A673 (cell line): ENCODE measurements at places on chromosomes 5 and 9. TPM values are rescaled to one million over a fixed set of nuclear protein-coding genes. Genes with fewer than 3 reads are reported as not detected.
A peak's percentile ranks its signal among the peaks of the same experiment; 100 is the strongest.

Gene CARTPT
- total RNA-seq: not detected in 2 replicates

Gene MYORG
- total RNA-seq: 7.8 and 7.9 TPM in 2 replicates

Gene KCNIP1
- 3.6 and 3.7 TPM in 2 replicates for total RNA-seq

Gene CYLC2
- total RNA-seq: not detected in 2 replicates

Gene TOR4A
- total RNA-seq: 0.82 and 1.4 TPM in 2 replicates

Gene DRD1
- 0.77 and 0.85 TPM in 2 replicates for total RNA-seq

DNA sequence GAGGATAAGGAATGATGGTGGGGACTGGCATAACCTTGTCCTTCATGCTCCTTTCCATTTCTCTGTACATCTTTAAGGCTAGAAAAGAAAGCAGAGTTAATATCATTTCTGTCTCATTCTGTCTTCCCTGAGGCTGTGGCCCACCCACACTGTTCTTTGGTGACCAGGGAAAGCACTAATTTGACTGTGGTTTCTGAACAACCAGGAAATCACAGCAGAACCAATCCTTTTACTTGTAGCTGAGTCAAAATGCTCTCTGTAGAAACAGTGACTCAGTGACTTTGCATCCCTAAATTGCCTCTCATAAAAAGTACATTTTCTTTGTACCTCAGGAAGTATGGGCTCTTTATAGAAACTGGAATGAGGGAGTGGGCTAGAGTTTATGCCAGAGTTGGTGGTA is 28.1 kb downstream of the IL33 start:
- peaks cover 16% of the 10 kb centered on the region for H3K4me1 ChIP-seq
- peak; percentile 81 for DNase-seq
- no peak overlapping the region for H3K4me3 ChIP-seq
- H3K27me3 ChIP-seq: no peaks in the 10 kb centered on the region
- H3K27ac ChIP-seq: peak overlapping the region; percentile 10
- no peaks in the 10 kb centered on the region for H3K36me3 ChIP-seq

- no peaks in the 10 kb centered on the region for H3K27me3 ChIP-seq
- H3K27ac ChIP-seq: no peak overlapping the region
- DNase-seq: no peak
- H3K4me1 ChIP-seq: no peaks in the 10 kb centered on the region
Observed at GRCh38 chr9:99602854-99603253, 218.8 kb upstream of the NR4A3 start.

DNA sequence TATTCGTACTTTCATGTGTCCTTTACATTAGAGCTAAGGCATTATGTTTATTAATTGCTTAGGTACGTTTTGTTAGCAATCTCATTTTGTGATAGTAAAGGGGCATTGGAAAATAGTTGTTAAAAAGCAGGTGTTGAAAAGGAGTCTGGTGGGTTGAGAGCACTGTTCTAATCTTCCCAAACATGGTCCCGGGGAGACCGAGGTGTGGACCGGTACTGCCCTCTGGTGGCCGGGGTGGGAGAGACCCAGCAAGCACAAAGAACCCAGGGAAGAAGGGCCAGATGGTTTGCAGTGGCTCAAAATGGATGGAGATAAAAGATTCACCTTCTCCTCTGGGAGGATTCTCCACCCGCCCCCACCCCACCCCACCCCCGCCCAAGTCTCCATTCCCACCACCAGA is 26.1 kb downstream of the IDNK start:
- peaks cover 18% of the 10 kb centered on the region for H3K36me3 ChIP-seq
- no peaks in the 10 kb centered on the region for H3K27me3 ChIP-seq
- DNase-seq: peak; percentile 65

DNA sequence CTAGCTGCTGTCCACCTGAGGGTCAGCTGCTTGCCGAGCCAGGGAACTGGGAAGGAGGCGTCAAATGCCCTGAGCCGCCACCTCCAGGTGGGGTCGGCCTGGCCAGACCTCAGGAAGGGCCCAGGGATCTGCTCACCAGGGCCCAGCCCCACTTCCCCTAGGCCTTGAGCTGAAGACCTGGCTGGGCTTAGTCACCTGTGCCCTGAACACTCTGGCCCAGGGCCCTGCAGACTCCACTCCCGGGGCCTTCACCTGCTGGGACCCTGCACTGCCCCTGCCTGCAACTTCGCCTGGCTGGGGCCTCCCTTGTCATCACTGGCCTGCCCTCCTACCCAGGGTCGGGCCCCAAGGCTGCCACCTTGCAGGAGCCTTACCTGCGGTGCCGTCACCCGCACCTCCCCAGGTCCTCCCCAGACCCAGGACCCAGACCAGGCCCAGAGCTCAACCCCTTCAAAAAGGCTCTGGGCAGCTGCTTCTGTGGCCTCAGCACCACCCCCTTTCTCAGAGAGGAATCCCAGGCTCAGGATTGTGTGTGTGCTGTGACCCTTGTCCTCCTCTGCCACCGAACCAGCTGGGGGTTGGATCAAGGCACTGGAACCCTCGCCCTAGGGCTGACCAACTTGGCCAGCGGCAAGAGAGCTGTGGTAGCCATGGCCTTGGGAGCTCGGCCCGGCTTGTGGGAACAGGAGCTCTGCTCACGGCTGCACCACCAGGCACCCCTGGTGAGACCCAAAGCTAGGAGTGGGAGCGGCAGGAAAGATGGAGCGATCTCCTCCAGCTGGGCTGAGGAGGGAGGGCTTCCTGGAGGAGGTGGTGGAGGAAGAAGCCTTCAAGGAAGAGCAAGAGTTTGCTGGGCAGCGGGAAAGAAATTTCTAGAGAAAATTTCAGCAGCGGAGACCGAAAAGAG is 1.2 kb upstream of the NELFB start:
- peak overlapping the region; percentile 88 for H3K27ac ChIP-seq
- H3K4me3 ChIP-seq: peak overlapping the region; percentile 88
- peaks cover 14% of the 10 kb centered on the region for H3K36me3 ChIP-seq
- peaks cover 15% of the 10 kb centered on the region for H3K4me1 ChIP-seq
- H3K27me3 ChIP-seq: no peaks in the 10 kb centered on the region

GRCh38 chr5:84072339-84072738 is 312.3 kb downstream of the EDIL3 start:
- no peaks in the 10 kb centered on the region for H3K4me1 ChIP-seq
- no peak for DNase-seq
- H3K4me3 ChIP-seq: no peak overlapping the region
- H3K36me3 ChIP-seq: no peaks in the 10 kb centered on the region
- H3K27me3 ChIP-seq: no peaks in the 10 kb centered on the region

GRCh38 chr9:100637787-100638186 is 59.9 kb downstream of the CAVIN4 start:
- H3K27me3 ChIP-seq: peaks cover 16% of the 10 kb centered on the region
- H3K27ac ChIP-seq: no peak overlapping the region
- H3K4me3 ChIP-seq: no peak overlapping the region
- no peaks in the 10 kb centered on the region for H3K4me1 ChIP-seq
- DNase-seq: peak; percentile 6

- no peaks in the 10 kb centered on the region for H3K36me3 ChIP-seq
- no peak overlapping the region for H3K27ac ChIP-seq
- H3K27me3 ChIP-seq: no peaks in the 10 kb centered on the region
- H3K4me3 ChIP-seq: no peak overlapping the region
- H3K4me1 ChIP-seq: no peaks in the 10 kb centered on the region
Observed at GRCh38 chr9:1354086-1354485, 303.9 kb downstream of the DMRT2 start.
